Foreskin fibroblast (primary cell): ENCODE measurements at places on chromosomes 13 and 19.

DNA sequence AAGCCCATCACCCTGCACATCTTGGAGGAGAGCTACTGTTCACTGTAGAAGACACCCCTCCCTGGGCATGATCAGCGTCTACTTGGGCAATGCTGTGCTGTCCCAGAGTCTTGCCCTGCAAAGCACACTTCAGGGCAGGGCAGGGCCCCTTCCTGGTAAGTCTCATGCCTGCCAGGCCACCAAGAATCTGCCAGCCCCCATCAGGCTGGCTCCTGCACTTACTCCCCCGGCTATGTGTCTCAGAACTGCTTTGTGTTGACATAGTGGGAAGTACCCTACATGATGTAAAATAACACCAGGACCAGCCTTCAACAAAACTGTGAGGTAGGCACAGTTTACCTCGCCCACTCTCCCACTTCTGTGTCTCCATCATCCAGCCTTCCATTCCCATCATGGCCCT is 27.8 kb upstream of the ATP12A start:
- no peak for DNase-seq

DNA sequence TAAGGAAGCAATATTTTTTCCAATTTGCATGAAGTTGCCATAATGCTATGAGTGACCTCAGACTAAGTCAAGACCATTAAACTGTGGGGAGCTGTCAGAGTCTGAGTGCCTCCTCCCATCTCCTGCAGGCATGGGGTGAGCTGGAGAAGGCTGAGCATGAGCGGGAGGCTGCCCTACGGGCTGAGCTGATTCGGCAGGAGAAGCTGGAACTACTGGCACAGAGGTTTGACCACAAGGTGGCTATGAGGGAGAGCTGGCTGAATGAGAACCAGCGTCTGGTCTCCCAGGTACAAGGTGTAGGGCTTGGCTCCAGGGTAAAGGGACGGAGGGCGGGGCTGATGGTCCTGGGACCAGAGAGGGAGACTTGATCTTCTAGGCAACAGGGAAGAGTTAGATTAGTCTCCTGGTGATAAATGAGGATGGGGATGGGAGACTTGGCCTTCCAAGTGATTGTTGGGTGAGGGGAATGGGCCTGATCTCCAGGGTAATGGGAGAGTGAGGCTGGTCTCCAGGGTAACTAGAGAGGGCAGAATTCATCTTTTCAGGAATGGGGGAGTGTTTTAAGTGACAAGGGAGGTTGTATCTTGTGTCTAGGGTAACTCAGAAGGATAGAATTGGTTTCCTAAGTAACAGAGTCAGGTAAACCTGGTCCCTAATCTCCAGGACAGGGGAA is 36.0 kb downstream of the SPTBN4 start:
- no peak for DNase-seq

DNA sequence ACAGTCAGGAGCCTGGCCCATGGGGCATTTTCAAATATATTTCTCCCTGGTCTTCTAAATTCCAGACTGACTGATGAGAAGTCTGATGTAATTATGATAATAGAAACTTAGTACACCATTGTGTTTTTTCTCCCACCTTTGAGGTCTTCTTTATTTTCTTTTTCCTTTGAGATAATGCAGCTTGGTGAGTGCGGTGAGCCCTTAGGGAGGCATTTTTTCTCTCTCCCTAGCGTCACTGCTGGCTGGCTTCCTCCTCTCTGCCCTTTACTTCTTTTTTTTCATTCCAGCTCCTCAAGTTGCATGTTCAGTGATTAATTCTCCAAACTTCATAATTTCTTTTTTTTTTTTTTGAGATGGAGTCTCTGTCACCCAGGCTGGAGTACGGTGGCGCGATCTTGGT is 12.8 kb upstream of the CDC42EP5 start:
- no peak for DNase-seq

DNA sequence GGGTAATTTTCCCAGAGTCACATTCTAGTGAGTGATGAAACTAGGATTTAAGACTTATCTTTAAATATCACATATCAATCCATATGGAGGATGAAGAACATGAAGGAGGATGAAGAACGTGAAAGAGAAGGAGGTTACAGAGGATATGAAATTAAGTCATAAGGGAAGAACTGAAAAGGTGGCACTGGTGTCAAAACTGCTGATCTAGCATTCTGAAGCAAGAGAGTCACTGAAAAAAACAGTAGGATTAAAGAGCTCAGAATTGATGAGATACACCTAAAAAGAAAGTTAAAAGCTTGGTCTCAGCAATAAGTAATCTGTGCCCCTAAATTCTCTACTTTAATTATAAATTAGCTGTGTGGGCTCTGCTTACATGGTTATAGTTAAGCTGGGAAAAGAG is 156.5 kb downstream of the KCTD12 start:
- DNase-seq = no peak

DNA sequence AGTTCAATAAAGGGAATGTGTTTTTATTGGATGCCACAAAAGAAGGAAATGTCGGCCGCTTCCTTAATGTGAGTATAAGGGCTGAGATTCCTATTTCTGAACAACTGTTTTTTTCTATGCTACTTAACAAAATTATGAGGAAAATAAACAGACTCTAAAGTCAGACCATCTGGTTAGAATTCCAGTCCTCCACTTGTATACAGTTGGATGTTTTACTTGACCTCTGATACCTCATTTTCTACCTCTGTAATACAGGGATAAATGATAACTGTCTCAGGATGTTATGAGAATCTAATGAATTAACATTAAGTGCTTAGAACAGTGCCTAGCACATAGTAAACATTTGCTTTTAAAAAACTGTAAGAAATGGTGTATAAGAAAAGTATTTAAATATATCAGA is 7.2 kb upstream of the PHF11 start:
- DNase-seq = no peak

GRCh38 chr13:98262292-98262691 is 85.2 kb upstream of the RNF113B start:
- DNase-seq = no peak

GRCh38 chr19:49200238-49200862 is 42.8 kb downstream of the TRPM4 start:
- DNase-seq = no peak

DNA sequence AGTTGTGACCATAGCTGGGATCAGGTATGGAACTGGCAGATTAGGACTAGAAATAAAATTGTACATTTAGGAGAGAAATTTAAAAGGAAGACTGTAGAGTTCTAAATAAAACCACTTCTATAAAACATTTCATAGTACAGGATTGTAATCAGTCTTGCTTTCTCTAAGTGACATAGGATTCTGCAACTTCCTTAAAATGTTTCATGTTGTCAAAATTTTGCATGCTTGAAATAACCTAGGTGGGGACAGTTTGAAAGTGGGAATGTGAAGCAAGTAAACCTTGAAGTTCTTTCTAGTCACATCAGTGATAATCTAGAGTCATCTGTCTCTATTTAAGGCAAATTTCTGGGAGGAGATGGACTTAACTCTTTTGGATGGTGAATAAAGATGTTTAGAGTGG is 6.7 kb downstream of the TM9SF2 start:
- no peak for DNase-seq

DNA sequence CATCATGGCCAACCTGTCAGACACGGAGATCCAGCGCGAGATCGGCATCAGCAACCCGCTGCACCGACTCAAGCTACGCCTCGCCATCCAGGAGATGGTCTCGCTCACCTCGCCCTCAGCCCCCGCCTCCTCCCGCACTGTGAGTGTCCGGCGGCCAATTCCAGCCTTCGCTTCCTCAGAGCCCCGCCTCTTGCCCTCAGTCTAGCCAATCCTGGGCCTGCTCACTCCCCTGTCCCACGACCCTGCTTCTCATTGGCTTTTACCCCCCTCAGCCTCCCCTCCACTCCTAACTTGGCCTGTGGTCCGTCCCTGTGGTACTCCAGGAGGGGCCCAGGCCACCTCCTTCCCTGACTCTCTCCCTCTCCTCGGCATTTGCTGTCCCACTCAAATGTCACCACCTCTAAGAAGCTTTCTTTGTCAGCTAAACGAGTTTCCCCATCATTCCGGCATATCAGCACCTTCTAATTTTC is 12.3 kb downstream of the HRC start:
- peak; percentile 96 for DNase-seq

- peak; percentile 48 for DNase-seq
These were observed 161.4 kb downstream of the EFNB2 start for GRCh38 chr13:106373989-106374572.

- no peak for DNase-seq
These were observed 651.8 kb downstream of the PCDH9 start for GRCh38 chr13:66578305-66578704.

- DNase-seq = peak; percentile 91
These were observed 3.5 kb upstream of the NAPSA start for GRCh38 chr19:50368649-50369570.

DNA sequence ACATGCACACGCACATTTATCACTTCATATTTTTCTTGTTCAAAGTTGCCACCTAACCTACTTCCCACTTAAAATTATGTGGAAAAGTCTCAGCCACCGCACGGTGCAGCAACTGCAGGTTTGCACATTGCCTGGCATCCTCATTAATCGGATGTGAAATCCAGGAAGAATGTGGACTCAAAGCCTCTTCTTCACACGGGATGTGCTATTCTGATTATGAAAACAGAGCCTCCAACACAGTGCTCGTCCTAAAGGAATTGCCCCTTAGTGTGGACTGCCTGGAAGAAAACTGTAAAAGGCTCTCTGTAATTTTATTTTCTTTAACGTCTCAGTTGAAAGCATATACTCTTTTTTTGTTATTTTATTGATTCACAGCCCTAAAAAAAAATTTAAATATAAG is 1303.5 kb downstream of the EFNB2 start:
- no peak for DNase-seq

DNA sequence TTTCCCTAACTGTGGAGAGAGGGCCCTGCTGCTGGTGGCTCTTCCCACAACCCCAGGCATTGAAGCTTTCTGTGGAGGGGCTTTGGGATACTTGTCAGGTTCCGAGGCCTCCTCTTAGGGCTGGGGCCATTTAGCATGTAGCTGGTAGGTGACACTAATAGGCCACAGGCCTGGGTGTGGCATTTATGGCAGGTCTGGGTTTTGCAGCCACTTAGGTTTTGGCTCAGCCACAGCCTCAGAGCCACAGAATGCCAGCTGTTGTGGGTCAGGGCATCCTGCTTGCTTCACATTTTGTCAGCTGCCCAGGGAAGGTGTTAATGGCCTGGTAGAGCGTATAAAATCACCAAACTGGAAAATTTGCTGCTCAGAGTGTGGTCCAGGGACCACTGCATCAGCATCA is 15.7 kb downstream of the FAM124A start:
- no peak for DNase-seq

DNA sequence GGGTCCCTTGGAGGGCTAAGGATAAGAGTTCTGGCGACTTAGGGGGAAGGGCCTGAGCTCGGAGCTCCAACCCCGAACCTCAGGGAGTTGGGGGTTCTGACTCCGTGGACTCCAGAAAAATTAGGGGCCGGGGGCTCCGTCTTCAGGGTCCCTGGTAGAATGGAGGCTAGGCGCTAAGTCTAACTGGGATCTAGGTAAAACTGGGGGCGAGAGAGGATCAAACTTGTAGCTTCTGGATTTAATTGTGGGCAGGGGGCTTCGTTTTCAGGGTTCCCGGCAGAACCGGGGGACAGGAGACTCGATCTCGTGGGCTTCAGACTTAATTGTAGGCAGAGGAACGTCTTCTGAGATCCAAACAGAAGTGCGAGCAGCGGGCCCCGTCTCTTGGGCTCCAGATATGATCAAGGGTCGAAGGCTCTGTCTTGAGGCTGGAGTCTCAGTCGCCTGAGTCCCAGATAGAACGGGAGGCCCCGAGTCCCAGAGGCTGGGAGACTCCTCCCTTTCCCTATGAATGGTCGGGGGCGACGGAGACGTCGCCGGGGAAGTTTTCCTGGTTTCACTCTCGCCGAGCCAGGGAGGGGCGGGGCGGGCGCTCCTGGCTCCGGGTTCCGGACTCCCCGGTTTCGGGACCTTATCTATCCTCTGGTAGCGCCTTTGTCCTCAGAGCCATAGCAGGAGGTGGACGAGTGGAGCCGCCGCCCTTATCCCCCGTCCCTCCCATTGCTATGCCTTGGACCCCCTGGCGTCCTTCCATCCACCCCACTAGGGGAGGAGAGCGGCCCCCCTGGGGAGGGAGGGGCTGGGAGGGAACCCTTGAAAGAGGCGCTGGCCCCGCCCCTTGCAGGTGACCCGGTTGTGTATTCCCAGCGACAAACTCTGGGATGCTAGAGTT is 1.3 kb downstream of the NECTIN2 start:
- DNase-seq = peak; percentile 80

- no peak for DNase-seq
These were observed 24.2 kb downstream of the PPP1R37 start for GRCh38 chr19:45117167-45117594.

GRCh38 chr13:26488236-26489003 is 69.1 kb upstream of the WASF3 start:
- no peak for DNase-seq

GRCh38 chr19:30896554-30896953 is 452.7 kb downstream of the TSHZ3 start:
- no peak for DNase-seq

- no peak for DNase-seq
These were observed 7.5 kb downstream of the GPR42 start for GRCh38 chr19:35378356-35378755.

DNA sequence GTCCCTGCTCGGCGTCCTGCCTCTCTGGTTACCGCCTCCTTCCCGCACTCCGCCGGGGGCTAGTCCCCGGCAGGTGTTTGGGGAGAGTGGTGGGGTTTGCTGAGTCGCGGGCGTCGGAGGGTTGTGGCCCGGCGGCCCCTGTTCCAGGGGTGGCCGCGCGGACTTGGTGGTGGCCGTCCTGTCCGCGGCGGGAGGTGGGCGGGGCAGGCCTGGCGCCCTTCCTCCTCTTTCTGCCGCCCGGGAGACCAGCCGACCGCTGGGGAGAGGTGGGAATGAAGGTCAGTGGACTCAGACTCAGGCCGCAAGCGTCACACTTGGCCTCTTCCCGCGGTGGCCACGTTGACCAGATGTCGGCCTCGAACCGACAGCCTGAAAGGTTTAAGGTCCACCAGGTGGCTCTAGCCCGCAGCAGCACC is 61.8 kb downstream of the ZNF723 start:
- DNase-seq = no peak

- DNase-seq = no peak
These were observed 12.6 kb downstream of the CACNA1A start for GRCh38 chr19:13493516-13494310.

- DNase-seq = peak; percentile 63
These were observed 657 bp downstream of the ZNF550 start for GRCh38 chr19:57559008-57559403.

- no peak for DNase-seq
These were observed 22.8 kb downstream of the ELAVL1 start for GRCh38 chr19:7982651-7983099.

DNA sequence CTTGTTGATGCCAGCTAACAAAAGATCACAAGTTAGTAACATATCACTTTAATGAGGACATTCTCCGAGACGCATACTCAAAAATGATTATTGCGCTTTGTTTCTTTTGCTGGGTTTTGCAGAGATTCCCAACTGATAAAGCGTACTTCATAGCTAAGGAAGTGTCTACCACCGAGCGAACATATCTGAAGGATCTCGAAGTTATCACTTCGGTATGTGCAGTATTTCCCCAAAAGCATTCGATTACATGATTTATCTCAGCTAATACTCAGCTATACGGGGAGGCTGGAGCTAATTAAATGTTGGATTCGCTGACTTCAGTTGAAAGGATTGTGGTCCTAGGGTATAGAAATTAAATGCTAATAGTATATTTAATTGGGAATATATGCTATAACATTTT is 166.3 kb downstream of the STK24 start:
- no peak for DNase-seq

GRCh38 chr13:101869553-101869952 is 417.1 kb downstream of the ITGBL1 start:
- peak; percentile 10 for DNase-seq
